ENCODE measurements at places on chromosomes 2 and 18.

DNA sequence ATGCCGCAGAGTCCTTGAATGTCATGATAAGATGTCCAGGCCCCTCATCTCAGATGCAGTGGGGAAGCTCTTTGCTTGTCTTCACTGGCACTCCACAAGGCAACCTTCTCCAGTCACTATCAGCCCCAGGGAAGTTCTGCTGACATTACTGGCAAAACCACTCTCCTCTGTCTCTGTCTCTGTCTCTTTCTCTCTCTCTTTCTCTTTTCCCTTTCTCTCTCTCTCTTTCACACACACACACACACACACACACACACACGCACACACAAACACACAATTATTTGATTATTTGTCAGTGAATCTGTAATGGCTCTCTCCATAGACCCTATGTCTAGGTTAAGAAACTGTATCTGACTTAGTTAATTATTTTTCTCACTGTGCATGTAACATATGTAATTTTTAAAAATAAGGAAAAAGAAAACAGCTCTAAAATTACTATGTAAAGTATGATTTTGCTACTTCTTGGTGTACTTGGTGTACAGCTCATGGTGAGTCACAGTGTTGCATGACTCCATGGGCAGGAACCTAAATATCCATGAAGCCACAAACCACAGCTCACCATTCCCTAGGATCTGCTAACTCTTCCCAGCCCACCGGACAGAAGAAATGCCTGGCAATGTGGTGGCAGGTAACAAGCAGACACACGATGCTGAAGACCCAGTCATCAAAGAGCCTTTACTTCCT, 594.9 kb upstream of the ID2 start:
- no peak for DNase-seq

DNA sequence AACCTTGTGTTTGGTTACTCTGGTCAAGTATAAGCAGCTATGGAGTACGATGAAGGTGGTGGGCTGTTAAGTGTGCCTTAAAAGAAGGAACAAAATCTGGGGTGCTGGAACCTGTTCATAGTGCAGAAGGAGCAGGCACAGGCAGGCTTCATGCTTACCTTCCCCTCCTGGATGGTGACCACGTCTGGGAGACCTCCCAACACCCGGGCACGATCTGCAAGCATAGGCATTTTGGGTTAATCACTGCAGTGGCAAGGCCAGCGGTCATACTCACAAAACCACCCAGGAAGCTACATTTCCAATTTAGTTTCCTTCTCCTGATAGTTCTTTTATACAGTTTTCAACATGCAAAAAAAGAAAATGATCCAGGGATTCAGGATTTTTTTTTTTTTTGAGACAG, 58.7 kb upstream of the LPIN2 start:
- no peak for DNase-seq

DNA sequence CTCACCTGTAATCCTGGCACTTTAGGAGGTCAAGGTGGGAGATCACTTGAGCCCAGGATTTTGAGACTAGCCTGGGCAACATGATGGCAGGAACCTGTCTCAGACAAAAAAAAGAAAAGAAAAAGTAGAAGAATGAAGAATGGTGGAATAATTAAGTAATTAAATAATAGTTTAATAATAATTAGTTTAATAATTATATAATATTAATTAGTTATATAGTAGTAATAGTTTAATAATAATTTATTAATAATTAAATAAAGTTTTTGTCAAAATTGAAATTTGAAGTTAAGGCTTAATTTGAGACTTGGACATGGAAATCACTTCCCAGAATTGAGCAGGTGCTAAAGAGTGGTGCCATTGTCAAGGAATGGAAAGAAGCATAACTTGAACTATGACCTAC, 52.2 kb upstream of the ABCA12 start:
- DNase-seq, result no peak

DNA sequence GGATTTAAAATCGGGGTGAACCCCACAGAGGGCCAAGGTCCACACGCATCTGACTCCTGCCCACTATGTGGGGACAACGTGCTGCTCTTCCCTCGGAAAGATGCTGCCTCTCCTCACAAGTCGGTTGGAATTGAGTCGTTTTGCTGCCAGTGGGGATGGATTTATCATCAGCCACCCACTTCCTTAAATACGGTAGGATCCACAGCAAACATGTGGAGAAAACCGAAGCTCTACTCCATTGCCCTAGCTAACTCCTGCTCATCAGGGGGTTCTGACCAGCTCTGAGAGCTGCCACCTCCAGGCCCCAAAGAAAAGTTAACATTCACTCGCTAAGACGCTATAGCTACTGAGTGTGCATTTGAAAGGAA, 80.9 kb downstream of the CHRNA1 start:
- no peak for DNase-seq

GRCh38 chr2:120448961-120449810, 103.2 kb downstream of the INHBB start:
- DNase-seq, result no peak

DNA sequence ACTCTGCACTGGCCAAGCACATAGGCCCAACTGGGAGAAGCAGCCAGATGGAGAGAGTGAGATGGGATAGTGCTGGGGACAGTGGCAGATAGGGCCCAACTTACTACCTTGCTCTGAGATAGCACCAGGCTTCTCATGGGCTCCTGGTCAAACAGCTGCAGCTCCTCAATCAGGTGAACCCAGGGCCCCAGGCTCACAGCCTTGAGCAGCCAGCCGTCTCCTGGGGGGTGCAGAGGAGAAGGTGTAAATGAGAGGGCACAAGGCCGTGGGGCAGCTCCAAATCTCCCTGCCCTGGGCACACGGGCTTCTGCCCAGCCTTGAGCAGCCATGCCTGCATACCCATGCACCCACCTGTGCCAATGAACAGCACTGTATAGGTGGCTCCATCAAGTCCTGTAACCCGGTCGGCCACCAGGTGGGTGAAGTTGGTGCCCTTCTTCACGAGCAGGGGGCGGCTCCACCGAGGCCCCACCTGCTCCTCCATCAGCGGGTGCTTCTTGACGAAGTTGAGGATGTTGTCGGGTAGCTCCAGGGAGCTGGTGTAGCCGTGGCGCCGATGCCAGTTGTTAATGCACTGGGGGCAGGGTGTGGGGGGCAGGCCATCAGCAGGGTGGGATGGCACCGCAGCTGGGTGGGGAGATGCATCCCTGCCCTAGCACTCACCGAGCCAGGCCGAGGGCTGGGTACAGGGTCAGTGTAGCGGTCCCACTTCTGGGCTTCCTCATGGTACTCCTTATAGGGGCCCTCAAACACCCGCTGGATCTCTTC, 5.9 kb upstream of the ANKRD39 start:
- no peak for DNase-seq

DNA sequence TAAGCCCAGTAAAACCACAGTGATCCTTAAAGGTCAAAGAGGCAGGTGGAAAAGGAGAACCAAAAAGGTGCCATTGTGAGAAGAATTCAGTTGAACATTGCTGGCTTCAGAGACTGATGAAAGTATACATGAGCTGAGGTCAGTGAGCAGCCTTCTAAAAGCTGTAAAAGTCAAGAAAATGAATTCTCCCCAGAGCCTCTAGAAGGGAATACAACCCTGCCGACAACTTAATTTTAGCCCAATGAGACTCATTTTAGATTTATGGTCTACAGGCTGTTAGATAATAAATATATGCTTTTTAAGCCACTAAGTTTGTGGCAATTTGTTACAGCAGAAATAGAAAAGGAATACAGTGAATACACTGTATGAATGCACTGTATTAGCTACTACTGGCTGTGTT, 911.4 kb downstream of the TRIB2 start:
- DNase-seq, result no peak

DNA sequence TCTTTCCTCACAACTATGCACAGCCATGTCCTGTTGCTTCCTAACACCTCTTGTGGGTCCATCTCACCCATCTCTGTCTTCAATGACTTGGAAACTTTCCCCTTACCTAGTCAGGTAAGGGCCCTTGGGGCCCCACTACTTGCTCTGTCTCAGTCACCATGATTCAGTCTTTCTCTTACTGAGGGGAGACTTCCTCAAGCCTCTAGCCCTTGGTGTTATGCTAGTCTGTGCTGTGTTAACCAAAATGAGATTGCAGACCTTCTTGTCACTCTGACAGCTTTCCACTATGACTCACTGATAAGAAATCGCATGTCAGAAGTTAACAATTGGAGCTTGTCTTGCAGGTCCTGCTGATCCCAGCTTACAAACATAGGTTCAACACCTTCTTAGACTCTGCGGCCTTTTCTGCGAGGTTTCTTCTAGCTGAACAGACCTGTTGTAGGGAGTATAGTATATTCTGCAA, 65.3 kb downstream of the WDR75 start:
- no peak for DNase-seq

- no peak for DNase-seq
Measured at GRCh38 chr2:85534099-85534498, 4.9 kb upstream of the MAT2A start.

DNA sequence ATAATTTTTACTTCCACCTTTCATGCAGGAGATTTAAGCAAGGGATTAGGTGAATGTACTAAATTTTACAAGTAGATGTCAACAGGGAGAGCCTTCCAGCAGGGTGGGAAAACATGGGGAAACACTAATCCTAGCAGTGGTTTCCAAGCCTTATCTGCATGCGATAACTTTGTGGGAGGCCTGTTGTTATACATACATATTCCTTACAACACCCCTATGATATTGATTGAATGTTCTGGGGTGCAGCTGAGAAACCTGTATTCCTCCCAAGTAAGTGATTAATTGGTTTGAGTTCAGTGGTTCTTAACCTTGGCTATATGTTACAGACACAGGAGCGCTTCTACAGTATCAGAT, 65.9 kb downstream of the COL4A4 start:
- DNase-seq, result no peak

DNA sequence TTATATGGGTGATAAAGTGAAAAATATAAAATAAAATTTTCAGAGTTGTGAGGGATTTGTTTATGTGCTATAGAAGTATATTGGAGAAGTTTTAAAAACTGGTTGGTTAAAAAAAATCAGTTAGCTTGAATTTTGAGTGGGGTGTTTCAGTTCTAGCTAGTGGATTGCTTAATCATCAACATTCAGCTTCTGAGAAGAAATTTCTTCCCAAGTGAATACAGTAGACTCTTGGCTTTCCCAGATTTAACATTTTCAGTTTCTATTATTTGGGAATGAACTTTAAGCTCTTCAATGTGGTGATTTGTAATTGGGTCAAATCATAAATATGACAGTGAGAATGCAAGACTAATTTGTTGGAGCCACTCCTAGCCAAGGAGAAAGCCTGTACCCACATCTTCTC, 120.8 kb downstream of the PLCL1 start:
- no peak for DNase-seq

- DNase-seq, result no peak
Measured at GRCh38 chr18:75491361-75491760, 63.9 kb upstream of the SMIM21 start.
